ENCODE measurements at places on chromosomes 11 and 22.

DNA sequence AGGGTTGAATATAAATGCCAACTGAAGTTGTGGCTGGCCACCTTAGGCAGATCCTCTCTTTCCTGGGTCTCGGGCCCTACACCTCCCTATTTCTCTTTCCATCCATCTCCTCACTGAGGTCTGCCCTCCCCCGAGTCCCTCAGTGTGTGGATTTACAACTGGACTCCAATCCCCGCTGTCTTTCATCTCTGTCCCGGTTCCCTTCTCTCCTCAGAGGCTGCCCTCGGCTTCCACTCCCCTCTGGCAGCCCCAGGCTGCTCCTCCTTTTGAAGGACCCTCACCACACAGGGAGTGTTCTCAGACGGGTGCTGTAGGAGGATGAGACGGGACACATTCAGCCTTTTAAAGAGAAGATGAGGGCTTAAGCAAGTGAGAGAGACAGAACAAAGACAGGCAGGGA is 167.1 kb downstream of the ST3GAL4 start:
- DNase-seq: no peak

DNA sequence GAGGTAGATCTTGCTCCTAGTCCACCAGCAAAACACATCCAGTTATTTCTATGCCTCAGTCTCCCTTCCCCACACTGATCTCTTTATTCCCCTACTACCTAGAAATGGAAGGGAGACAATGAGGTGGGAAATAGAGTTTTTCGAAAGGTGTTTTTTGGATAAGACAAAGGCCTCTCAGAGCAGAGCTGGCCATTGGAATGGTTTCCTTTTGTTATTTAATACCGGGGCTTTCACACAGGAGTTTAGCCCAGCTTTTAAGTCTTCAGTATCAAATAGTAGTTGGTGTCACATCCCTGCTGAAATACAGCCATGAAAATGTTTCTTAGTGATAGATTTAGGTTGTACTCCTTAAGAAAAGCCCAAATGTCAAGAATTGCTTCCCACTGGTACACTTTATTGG is 65.4 kb upstream of the B3GAT1 start:
- no peak for DNase-seq

DNA sequence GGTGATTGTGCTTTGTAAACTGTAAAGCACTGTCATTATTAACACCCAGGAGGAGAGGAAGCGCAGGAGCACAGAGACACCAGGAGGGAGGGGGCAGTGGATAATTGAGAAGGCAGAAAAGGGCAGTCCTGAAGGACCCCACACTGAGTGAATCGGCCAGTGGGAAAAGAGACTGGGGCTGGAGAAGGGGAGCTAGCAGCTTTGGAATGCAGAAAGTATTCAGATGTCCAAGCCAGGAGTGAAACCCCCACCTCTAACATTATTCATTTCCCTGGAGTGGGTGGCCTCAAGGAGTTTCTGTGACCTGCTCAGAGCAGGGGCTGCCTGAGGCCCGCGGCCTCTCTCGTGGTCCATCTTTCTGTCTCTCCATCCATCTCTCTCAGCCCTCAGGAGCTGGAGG is 38.0 kb upstream of the CDON start:
- no peak for DNase-seq

DNA sequence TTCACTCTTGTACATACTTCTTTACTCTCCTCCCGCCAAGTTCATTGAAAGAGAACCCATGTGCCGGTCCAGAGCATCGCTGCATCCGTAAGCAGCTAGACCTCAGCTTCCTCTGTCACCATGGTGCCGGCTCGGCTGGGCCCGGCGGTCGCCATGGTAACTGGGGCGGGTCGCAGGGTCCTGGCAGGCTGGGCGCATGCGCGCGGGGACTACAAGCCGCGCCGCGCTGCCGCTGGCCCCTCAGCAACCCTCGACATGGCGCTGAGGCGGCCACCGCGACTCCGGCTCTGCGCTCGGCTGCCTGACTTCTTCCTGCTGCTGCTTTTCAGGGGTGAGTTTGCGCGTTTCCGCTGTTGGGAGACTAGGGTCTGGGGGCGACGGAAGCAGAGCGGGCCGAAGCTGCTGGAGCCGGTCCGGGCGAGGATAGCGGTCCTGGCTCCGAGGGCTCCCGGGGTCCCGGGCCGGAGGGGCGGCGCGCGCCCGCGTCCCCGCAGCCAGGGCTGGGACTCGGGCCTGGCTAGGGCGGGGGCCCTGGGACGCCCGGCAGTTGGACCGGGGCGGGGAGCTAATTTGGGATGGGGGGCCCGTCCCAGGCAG is at the start of gene JAM3:
TSS of gene JAM3 (plus strand) at position 244 of the 597 bp plus-strand sequence. CDS start at position 256, 12 bp downstream.
- DNase-seq: peak; percentile 93

DNA sequence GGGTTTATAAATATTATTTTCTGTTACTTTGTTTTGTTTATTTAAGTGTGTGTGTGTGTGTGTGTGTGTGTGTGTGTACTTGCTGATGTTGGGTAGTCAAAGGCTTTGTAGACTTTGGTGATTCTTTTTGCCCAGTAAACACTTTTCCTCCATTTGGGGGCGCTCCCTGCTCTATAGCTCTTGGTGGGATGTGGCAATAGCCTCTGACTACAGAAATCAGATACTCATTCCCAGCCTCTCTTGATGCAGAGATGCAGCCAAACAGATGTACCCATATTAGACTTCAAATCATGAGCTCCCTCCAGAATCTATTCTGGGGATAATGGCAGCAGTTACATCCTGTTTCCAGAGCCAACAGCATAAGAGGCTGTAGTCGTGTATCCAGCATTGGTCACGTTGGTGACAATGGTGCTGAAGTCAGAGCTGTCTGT is 33.4 kb upstream of the APOL5 start:
- no peak for DNase-seq

DNA sequence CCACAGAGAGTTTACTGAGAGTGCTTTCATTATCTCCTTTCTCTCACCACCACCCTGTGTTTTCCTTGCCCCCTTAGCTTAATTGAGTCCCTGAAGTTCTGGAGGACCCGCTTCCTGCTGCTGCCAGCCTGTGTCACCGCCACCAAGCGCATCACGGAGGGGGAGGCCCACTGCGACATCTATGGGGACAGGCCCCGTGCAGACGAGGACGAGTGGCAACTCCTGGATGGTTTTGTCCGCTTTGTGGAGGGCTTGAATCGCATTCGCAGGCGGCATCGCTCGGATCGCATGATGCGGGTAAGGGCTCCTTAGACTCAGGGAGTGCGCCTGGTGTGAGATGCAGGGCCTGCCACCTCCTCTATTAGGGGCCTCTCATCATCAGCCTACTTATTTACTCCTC is 91.1 kb downstream of the DEPDC5 start:
- DNase-seq: no peak

DNA sequence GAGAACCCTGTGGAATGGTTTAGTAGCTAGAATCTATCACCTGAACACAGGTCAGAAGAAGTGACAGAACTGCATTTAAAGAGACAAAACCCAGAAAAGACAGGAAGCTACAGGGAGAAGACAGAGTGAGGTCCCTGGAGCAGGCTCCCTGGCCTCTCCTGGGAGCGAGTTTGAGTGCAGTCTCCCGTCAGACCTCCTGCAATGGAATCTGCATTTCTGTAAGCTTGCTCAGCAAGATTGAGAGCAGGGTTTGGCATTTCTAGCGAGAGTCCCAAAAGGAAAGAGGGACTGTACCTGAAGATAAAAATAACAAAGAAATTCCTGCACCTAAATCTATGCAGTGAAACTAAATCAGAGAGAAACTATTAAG is 74.2 kb downstream of the MORC2 start:
- no peak for DNase-seq

- DNase-seq: no peak
These were observed 324.3 kb upstream of the SORL1-AS1 start for GRCh38 chr11:121777056-121777455.

Data from NCI-H345 (cell line).